NCI-H187 (cell line): ENCODE measurements at places on chromosomes 1 and 21.

DNA sequence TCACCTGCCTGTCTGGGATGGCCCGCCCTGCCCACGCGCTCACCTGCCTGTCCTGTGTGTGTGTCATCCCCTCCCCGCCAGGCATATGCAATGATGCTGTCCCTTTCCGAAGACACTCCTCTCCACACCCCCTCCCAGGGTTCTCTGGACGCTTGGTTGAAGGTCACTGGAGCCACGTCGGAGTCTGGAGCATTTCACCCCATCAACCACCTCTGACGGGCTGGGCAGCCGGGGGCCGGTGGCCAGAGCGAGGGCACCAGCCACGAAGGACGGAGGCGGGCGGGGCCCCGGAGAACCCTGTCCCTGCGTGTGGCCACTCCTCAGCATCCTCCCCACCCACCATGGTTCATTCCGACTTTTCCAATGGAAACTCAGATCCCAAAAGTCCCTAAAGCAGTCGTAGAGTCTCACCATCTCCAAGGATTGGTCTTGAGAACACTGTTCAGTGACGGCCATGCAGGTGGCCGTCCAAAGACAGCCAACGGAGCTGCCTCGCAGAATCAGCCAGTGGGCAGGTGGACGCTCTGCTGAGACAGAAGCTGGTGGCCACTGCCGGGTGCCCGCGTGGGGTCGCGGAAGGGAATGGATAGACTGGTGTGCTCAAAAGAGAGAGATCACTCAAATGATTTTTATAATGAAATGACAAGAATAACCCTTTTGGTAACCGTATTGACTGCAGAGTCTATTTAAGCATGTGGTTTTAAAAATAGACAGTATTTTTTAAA lies 20.7 kb upstream of the ARHGEF16 start:
- DNase-seq: no peak

DNA sequence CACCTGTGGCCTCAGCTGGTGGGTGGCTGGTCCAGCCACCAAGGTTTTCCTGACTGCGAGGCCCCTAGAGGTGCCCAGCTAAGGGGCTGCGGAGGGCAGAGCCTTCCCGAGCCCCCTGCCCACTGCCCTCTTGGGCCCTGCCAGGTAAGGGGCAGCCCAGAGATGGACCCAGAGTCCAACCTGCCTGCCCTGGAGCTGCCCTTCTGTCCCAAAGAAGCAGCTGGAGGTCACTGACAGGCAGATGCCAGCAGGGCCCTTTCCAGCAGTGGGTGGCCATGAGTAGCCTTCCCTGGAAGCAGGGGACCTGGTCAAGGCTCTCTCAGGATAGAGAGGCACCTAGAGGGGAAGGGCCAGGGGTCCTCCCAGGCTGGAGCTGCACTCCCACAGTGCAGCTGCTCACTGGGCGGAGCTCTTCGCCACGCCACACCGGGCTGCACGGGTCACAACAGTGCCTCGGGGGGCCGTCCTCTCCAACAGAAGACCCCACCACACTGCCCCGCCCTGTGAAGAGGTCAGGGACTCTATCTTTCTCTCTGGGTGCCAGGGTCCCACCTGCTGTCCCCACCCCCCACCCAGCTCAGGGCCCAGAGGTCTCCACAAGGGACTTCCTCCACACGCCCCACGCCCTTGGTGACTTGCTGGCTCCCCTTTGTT lies 10.9 kb upstream of the GNB1 start:
- DNase-seq: no peak

DNA sequence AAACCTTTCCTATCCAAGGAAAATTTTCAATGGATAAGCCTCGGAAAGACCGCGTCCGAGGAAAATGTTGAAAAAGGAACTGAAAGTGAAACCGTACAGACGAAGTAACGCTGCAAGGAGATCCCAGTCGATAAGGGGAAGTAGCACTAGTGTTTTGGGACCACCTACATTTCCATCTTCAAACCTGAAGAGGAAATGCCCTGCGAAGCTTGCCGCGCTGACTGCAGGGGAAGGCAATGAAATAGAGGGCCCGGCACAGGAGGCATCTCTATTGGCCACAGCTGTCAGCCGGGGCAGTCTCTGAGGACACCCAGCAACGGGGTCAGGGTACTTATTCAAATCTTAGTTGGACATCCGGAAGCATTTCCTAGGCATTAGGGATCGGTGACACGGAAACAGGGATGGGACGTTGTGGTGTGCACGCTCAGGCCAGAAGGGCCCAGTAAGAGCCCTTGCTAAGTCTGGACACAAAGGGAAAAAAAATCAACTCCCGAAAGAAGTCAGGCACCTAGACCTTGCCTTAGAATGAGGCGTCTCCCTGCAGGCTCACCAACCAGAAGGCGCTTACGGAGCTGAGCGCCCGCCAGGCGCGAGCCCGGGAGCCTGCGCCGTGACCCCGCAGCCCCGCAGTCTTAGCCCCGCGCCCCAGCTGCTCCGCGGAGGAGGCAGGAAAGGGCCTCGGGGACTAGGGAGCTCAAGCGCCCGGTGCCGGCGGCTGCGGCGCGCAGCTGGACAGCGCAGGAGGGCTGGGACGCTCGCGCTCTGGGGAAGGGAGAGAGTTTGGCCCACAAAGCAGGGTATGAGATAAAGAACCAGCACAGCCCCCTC lies 655 bp downstream of the USF1 start:
- peak; percentile 68 for DNase-seq

DNA sequence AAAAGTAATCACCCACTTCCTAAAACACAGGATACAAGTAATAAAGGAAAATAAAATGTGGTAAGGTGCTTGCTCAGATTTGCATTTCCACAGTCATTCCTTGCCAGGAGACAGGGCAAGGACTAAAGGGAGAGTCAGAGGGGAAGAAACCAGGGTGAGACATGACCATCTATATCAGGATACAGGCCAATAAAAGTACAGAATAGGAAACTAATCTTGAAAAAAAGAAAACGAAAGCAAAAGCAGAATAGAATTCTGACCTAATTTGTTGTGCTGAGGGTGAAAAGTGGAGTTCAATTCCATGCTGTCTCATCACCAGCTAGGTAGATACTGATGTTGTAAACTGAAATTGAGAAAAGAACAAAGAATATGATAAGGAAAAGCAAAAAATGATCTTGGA lies 27.3 kb downstream of the JMJD4 start:
- no peak for DNase-seq

DNA sequence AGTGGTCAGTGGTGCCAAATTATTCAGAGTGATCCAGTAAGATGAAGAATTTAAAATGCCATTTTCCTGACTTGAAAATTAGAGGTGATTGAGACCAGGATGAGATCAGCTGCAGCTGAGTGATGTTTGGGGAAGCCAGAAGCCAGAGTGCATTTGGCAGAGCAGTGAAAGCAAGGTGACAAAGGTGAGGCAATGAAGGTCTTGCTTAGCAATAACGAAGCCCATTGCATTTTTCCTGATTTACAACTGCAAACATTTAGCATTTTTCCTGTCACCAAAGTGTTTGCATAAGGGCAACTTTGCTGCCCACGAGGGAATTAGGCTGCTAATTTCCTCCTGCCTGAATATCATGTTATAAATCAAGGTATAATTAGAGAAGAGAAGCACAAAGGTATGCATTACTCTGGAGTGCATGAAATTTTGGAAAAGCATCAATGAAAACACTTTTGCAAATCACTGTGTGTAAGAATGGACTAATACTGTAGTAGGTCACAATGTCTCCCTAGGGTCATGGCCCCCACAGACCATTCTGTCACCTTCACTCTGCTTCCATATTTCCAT lies 188.2 kb upstream of the LYPLAL1 start:
- no peak for DNase-seq

GRCh38 chr1:231335663-231336602 lies 1.7 kb downstream of the EXOC8 start:
- no peak for DNase-seq

GRCh38 chr1:27564710-27565649 lies 39.0 kb downstream of the AHDC1 start:
- DNase-seq: no peak

DNA sequence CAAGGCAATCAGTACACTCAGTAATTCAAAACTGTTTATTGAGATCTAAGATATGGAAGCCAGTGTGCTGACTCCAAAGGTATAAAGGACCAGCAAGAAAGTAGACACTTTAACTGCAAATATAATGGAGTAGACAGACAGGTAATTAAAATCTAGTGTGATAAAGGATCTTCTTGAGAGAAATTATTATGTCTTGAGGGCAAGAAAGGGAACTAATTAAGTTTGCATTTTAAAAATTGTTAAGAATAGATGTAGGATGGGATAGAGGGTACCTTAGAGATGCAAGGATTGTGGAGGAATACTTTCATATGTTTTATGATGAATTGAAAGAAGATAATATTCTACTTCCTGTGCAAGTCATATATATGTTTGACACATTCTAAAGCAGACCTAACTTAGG lies 825.3 kb downstream of the LTN1 start:
- DNase-seq: no peak

DNA sequence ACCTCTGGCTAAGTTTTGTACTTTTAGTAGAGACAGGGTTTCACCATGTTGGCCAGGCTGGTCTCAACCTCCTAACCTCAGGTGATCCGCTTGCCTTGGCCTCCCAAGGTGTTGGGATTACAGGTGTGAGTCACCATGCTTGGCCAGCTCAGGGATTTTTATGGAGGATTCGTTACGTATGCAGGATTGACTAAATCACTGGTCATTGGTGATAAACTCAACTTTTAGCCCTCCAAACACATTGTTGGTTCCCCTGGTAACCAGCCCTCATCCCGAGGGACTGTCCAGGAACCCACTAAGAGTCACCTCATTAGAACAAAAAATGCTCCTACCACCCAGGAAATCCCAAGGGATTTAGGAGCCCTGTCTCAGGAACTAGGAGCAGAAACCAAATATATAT lies 40.4 kb downstream of the ST3GAL3 start:
- no peak for DNase-seq

DNA sequence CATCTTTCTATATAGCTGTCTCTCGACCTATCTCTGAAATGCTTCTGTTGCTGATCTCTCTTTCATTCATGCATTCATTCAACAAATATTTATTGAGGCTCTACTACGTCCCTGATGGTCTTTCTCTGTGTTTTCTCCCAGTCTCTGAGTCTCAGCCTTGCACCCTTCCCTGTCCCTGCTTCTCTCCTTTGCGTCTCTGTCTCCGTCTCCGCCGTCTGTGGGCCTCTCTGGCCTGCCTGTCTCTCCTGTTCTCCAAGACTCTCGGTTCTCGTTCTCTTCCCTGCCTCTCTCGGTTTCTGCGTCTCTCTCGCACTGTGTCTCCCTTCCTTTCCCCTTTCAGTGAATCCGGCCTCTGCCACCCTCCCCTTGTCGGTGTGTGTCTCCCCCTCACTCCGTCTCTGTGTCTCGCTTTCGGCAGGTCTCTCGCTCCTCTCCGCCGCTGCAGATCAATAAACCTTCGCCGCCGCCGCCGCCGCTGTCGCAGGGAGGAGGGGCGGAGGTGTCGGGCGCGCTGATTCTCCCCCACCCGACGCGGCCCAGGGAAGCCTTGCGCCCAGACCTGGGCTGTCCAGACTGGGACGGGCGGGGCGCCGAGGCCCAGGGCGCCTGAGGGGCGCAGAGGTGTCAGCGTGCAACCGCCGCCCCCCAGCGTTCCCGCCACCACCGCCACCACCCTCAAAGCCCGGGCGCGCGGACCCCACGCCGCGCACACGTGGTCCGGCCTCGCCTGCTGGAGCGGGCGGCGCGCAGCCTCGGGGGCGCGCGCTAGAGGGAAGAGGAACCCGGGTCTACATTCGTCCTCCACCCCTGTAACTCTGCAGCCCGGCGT lies 3.0 kb downstream of the EFNA3 start:
- DNase-seq: no peak

- no peak for DNase-seq
Observed at GRCh38 chr21:44082648-44083440, 24.4 kb upstream of the PWP2 start.

GRCh38 chr1:59399642-59400041 lies 102.7 kb downstream of the FGGY start:
- DNase-seq: no peak

DNA sequence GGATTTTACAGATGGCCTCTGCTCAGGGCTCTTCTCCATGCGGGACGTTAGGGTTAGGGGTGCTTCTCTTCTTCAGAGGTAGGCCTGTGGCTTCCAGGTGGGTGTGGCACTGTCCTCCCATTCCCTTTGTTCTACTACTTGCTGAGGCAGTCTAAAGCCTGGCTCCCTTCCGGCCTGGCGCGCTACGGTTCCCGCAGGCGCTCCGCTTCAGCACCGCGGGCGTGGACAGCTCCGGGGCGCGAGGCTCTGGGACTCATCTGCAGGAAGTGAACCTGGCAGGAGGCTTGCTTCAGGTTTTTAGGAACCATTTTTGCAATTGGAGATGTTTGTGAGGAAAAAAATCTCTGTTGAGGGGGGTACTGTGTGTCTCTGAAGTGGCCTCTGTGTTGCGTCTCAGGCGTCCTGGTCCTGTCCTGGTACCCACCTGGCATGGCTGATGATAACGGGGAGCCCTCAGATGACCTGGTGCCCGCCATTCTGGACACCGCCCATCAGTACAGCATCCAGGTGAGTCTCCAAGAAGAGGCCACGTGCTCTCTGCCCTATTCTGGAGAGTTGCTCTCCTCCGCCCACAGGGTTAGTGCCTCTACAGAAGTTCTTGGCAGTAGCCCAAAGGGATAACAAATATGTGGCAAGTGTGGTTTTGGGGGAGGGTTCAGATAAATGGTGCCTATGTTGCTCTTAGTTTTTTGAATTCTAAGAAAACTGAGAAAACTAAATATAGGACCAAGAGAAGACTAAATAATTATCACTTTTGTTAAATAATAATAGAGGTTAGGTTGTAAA lies 1.9 kb downstream of the MANEAL start:
- no peak for DNase-seq

- no peak for DNase-seq
Observed at GRCh38 chr1:65002508-65003315, 36.4 kb upstream of the JAK1 start.

DNA sequence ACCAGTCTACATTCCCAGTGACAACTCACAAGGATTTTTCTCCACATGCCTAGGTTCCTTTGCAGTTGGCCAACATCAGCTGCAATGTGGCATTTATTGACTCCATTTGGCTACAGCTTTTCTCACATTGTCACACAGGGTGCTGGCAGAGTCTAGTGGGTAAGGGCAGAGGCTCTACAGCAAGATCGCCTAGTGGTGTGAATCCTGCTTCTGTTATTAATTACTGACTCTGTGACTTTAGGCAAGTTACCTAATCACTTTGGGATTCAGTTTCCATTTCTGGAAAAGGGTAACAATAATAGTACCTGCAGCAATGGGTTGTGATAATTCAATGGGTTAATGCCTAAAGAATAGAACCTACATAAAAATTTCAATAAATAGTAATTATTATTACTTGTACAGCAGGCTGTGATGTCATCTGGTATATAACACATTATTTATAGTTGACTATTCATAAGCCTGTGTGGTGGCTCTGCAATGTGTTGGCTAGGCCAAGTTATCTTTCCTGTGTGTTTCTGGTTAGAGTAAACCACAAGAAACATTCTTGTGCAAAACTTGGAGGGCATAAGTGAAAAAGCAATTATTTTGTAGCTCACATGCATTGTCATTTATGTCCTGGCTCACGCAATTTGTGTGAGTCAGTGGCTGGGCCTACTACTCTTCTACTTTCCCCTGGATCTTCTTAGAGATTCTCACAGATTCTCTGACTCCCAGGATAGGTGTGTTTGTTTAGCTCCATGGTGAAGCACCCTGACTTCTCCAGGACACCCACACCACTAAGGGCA lies 59.5 kb downstream of the PTGS2 start:
- DNase-seq: no peak
